ENCODE measurements at places on chromosomes 7 and 10.

DNA sequence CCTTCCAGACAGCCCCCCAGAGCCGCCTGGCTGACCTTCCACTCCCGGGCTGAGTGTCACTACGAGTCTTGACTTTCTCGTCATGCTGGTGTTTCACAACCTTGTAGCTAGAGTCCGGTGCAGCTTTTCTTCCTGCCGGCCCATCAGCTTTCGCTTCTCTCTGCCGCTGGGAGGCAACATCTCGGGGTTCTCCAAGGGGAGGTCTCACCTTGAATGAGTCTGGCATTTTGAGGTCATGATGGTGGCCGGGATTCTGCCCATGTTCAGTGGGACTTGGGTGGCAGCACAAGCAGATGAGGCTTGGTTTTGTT is 285.2 kb downstream of the CAMK1D start:
- no peak for DNase-seq

GRCh38 chr10:109475711-109476421 is 447.4 kb downstream of the XPNPEP1 start:
- DNase-seq: no peak

- no peak for DNase-seq
These were observed 51.1 kb downstream of the PRF1 start for GRCh38 chr10:70551466-70551865.

GRCh38 chr10:32163071-32163761 is 107.0 kb upstream of the KIF5B start:
- DNase-seq: no peak

- DNase-seq: peak; percentile 58
These were observed 174.7 kb downstream of the HERPUD2 start for GRCh38 chr7:35519971-35520809.

GRCh38 chr7:95141755-95142154 is 182.6 kb downstream of the PON1 start:
- no peak for DNase-seq

- DNase-seq: no peak
These were observed 49.5 kb upstream of the HMX3 start for GRCh38 chr10:123086281-123086680.

- no peak for DNase-seq
These were observed 175.2 kb downstream of the TPST1 start for GRCh38 chr7:66380272-66380888.

DNA sequence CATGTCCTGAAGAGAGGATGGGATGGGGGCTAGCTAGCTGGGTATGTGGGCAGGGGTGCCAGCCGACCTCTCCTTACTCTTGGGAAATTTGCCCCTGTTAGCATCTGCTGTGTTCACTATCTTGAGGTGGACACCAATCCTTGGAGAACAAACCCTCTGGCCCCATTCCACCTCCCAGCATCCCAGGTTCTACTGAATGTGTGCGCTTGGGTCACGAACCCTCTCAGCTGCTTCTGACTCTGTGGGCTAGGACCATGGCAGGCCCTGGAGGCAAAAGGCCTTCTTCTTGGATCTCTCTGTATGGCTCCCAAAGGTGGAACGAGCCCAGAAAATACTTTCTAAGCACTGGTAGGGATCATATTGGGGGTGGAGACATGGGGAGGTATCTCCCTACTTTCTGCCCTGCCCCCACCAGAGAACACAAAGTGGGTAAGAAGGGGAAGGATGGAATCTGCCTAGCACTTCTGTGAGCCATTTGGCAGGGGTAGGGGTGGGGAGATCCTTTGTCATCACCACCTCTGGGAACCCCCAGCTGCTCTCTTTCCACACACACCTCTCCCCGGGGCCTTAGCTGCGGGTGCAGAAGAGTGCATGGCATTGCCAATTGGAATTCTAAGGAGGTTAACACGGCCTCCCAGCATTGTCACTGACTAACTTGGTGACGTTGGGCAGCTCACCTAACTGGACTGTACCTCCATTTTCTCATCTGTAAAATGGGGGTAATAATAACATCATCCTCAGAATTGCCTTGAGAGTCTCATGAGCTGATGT is 7.7 kb downstream of the UNC5B start:
- peak; percentile 47 for DNase-seq

DNA sequence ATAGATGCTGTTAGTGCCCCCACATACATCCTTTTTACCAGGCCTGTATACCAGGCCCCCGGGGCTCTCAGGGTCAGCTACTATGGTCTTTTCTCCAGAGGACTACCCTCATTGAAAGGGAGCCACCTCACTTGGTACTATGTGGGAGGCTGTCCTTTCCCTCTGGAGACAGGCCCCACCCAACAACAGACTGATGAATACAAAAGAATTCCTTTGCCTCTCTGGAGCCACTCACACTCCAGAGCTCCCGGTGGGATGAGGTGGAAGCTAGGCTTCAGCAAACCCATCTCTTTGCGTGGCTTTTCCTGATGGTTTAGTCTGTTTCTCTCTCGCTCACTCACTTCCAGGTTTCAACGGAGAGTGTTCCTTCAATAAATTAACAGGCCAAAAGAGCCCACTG is 30.3 kb downstream of the ANKMY2 start:
- DNase-seq: no peak

- DNase-seq: no peak
These were observed 7.9 kb downstream of the ENTPD7 start for GRCh38 chr10:99667108-99667751.

DNA sequence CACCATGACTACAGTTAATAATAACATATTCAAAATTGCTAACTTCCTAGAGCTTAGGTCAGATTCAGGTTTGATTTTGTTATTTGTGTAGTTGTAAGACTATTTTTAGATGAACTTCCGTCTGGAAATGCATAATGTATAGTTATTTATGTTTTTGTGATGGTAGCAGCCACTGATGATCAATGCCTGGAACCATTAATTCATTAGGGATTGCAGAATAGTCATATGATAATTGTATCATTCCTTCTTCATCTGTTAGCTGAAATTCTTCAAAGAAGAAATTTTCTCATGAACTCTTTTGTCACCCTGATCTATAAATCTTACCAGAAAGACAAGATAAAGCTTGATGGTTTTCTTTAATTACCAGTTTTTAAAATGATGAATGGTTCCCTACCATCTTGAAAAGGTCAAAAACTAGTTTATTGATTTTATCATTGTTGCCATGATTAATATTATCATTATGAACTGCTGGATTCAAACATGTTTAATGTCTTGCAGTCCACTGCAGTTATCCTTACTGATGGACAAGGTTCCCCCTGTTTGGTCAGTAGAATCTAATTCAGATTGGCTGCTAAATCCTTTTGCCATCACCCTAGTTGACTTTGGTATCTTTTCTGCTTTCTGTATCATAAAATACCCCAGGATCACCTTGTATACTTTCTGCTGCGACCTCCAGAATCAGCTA is 433.3 kb downstream of the GPAM start:
- DNase-seq: no peak

- no peak for DNase-seq
These were observed 5.1 kb downstream of the TLX1 start for GRCh38 chr10:101136007-101136707.

DNA sequence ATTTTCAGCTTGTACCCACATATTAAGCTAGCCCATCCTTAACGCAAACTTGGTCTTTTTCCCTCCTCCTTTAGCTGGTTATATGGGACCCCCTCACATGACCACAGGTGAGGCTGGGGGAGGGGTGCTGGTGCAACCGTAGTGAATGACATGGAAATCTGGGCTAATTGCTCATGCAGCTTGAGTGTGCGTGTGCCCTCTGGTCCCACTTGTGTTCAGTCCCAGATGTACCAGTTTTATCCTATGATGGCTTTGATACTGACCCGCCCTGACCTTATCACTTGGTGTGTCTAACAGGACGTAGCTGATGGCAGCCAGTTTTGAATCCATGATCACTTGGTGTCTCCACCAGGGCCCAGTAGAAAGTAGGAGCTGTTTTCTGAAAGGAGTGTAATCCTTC is 5.1 kb upstream of the ZC3HAV1 start:
- DNase-seq: no peak

DNA sequence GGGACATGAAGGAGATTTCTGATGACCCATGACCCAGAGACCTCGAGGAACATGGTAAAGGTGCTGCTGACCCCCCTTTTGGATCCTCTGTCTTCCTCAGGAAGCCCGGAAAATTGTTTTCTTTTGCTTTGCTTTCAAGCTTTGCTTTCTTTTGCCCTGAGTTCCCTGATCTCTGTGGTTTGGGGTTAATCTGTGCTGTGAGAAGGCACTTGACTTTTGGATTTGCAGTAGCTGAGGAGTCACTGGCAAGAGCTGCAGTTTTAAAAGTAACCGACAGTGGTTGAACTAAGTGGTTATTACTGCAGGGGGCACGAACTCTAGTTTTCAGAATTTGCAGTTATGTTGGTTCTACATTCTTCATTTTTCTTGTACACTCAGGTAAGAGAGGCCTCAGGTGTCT is 53.0 kb downstream of the PDZD8 start:
- DNase-seq: no peak

- DNase-seq: no peak
These were observed 539.6 kb downstream of the CNTNAP2 start for GRCh38 chr7:146655928-146656797.

DNA sequence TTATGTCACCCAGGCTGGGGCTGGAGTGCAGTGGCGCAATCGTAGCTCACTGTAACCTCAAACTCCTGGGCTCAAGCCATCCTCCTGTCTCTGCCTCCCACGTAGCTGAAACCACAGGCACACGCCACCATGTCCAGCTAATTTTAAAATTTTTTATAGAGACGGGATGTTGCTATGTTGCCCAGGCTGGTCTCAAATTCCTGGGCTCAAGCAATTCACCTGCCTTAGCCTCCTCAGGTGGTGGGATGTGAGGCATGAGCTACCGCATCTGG is 123.2 kb upstream of the PARD3 start:
- no peak for DNase-seq

GRCh38 chr7:41297166-41297565 is 405.7 kb downstream of the INHBA start:
- no peak for DNase-seq

DNA sequence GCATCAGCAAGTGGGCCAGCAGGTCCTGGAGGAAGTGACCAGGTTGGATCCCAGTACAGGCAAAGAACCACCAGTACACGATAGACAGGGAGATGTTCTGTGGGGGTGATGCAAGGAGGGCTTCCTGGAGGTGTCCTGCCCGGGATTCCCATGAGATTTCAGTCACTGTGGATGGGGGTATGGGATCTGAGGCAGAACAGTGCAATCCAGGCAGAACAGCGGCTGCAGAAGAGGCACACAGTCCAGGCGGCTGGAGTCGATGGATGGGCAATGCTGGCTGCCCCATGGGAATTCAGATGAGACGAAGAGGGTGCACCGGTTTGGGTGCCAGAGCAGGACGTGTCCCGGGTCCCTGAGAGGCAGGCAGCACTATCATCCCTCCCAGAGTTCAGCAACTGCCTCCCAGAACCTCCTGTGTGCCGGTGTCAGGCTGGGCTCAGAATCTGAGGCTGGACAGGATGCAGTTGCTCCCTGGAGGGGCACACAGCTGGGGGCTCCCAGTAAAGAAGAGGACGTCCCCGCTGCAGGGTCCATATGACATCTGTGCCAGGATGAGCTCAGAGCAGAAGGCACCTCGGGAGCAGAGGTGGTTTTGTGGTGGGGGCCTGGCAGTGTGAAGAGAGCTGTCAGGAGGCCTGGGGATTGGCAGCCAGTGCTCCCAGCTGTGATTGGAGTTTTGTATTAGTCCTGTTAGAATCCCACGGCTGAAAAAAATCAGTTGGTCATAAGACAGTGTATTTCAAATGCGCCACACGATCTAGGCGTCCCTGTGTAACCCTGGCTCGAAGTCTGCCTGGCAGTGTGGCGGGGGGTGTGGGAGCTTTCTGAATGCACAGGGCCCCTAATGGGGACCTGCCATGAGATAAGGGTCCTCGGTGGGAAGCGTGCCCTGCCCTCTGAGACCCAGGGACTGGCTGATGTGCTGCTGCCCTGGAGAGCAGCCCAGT is 3.2 kb downstream of the KNDC1 start:
- no peak for DNase-seq

DNA sequence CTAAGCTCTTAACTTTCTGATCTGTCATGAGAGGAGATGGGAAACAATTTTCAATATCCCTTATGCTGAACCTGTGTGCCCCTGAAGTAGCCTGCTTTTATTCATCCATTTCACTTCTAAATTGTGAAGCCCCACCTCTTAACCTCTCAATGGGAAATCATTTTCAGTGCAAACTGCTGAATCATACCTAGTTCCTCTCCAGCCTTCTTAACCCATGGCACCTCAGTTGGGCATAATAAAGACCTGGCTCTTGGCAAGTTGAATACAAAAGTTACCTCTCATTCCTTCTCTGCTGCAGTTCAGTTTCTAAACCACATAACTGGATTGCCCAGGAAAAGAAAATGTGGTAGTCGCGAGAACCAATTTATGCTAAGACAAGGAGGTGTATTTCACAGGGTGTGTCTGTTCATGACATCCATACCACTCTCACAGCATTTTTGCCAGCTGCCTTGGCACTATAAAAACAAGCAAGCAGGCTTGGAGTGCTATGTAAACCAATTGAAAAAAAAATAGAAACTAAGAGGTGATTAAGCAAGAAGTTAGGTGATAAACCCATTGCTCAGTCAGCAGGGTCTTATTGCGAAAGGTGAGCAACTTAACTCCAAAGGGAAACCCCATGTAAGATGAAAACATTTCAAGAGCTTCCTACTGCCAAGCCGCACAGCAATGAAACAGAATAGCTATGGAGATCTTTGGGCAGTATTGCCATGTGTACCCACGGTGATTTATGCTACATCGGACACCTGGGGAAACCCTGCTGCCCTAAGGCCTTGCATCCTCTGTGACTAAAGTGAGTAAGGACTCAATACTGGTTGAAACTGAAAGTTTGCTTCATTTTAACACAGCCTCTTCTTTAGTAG is 57.0 kb upstream of the DKK1 start:
- DNase-seq: no peak

DNA sequence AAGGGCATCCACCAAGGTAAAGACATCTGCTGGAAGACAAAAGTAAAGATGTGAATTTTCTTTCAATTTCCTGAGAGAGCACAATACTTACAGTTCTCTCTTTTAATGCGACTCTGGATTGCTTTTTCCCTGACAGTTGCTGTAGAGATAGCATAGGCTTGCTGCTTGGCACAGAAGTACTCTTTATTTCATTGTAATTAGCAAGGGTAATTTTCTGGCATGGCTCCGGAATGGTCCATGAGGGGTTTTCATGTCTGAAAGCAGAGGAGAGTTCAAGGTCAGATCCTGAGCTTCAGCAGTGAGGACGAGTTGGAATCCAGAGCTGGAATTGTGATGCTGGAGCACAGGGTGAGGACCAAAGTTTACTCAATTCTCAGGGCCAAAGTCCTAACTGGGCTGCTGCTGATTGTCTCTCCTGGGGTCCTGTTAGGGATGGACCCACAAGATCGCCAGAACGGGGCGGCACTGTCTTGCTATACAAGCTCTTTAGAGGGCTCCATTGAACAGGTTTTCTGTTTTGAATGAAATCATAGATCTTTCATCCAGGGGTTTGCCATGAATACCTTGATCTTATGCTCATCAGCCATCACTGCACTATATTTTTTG is 190.0 kb upstream of the MKI67 start:
- DNase-seq: no peak

GRCh38 chr10:3783682-3784432 is 1.2 kb downstream of the KLF6 start:
- DNase-seq: peak; percentile 50

- peak; percentile 63 for DNase-seq
These were observed 34.1 kb downstream of the LRRC20 start for GRCh38 chr10:70348228-70348850.

Data from adrenal gland (tissue), 19 donors.